Psoas muscle (tissue), 8 donors: ENCODE measurements at places on chromosomes 13 and 19. TPM values are rescaled to one million over a fixed set of nuclear protein-coding genes. Genes with fewer than 3 reads are reported as not detected.
A peak's percentile ranks its signal among the peaks of the same experiment; 100 is the strongest.

DNA sequence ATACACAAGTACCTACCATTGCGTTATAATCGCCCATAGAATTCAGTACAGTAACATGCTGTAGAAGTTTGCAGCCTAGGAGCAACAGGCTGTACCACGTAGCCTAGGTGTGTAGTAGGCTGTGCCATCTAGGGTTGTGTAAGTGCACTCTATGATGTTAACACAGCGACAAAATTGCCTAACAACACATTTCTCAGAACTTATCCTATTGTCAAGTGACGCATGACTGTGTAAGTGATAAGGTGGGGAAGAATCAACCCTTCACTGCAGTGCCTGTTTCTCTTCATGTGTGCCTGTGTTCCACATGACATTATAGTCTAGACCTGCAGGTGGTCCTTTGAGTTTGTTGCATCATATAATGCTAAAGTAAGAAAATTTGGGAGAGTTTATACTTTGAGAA, 94.0 kb downstream of the PCDH9 start:
- H3K4me1 ChIP-seq = no peaks in the 10 kb centered on the region
- H3K36me3 ChIP-seq = no peaks in the 10 kb centered on the region
- no peak overlapping the region for H3K27ac ChIP-seq

DNA sequence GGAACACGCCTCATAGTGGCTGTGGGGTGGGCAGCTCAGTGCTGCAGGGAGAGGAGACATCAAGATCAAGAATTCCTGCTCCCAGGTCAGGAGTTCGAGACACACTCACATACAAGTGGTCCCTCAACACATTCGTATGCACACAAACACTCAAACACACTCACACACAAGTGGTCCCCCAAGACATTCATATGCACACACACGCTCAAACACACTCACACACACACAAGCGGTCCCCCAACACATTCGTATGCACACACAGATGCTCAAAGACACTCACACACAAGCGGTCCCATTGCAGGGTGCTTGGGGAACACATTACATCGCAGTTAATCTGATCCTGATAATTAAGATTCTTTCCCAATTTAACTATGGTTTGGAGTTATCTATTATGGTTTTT, 28.2 kb downstream of the FCGBP start:
- no peaks in the 10 kb centered on the region for H3K4me1 ChIP-seq
- no peak for DNase-seq
- no peak overlapping the region for H3K4me3 ChIP-seq
- no peaks in the 10 kb centered on the region for H3K27me3 ChIP-seq
- H3K27ac ChIP-seq = no peak overlapping the region
- no peaks in the 10 kb centered on the region for H3K36me3 ChIP-seq

- no peak overlapping the region for H3K4me3 ChIP-seq
- H3K27me3 ChIP-seq = no peaks in the 10 kb centered on the region
- DNase-seq = no peak
- no peaks in the 10 kb centered on the region for H3K36me3 ChIP-seq
Measured at GRCh38 chr13:30720172-30720869, 15.0 kb upstream of the ALOX5AP start.

GRCh38 chr13:114099191-114099590, 33.2 kb downstream of the RASA3 start:
- peak; percentile 89 for DNase-seq
- peak overlapping the region; percentile 32 for H3K4me3 ChIP-seq
- peaks cover 37% of the 10 kb centered on the region for H3K4me1 ChIP-seq
- H3K27ac ChIP-seq = peak overlapping the region; percentile 39
- no peaks in the 10 kb centered on the region for H3K36me3 ChIP-seq

DNA sequence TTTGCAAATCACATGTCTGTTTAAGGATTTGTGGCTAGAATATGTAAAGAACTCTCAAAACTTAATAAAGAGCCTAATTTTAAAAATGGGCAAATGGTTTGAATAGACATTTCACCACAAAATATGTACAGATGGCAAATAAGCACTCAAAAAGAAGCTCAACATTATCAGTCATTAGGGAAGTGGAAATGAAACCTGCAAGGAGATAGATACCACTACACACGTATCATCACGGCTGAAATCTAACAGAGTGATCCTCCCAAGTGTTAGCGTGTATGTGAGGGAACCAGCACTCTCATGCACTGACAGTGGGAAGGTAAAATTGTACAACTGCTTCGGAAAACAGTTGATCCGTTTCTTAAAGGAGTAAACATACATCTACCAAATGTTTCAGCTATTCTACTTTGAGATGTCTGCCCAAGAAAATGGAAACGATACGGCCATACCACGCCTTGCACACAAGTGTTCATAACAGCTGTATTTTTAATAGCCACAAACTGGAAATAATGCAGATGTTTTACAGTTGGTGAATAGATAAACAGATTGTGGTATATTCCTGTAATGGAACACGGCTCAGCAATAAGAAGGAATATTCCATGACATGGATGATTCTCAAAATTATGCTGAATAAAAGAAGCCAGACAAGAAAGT, 14.5 kb downstream of the ARHGEF7 start:
- no peaks in the 10 kb centered on the region for H3K36me3 ChIP-seq
- H3K27ac ChIP-seq = no peak overlapping the region
- no peak for DNase-seq
- H3K27me3 ChIP-seq = no peaks in the 10 kb centered on the region
- H3K4me1 ChIP-seq = peaks cover 12% of the 10 kb centered on the region

- no peaks in the 10 kb centered on the region for H3K36me3 ChIP-seq
- no peak for DNase-seq
- peaks cover 4% of the 10 kb centered on the region for H3K27me3 ChIP-seq
Measured at GRCh38 chr19:13537454-13537853, 31.2 kb upstream of the CACNA1A start.

DNA sequence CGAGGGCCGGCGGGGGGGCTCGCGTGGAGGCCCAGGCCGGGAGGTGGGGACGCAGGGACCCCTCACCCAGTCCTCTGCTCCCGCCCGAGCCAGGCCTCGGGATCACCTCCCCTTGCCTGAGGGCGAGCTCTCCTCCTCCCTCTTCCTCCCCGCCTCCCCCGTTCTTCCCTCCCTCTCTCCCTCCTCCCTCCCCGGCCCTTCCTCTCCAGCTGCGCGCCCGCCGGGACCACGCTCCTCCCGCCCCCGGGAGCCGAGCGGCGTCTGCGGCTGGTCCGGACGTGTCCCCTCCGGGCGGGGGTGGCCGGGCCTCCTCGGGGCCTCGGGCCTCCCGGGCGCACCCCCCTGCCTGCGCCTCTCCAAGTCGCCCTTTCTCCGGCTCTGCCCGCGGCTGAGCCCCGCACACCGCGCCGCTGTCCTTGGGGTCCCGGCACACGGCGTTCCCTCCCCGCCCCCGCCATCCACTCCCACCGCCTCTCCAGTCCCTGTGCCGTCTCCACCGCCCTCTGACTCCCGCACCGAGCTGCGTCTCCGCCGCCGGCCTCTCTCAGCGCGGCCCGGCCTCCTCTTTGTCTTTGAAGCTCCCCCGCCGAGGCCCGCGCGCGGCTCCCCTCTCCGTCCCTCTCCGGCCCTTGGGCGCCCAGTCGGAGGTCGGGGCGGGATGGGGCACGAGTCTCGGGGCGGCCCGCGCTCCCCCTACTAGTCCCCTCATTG, 5.7 kb downstream of the SOX1 start:
- no peaks in the 10 kb centered on the region for H3K4me1 ChIP-seq
- H3K36me3 ChIP-seq = no peaks in the 10 kb centered on the region
- H3K27ac ChIP-seq = no peak overlapping the region
- peak overlapping the region; percentile 41 for H3K4me3 ChIP-seq
- no peak for DNase-seq

DNA sequence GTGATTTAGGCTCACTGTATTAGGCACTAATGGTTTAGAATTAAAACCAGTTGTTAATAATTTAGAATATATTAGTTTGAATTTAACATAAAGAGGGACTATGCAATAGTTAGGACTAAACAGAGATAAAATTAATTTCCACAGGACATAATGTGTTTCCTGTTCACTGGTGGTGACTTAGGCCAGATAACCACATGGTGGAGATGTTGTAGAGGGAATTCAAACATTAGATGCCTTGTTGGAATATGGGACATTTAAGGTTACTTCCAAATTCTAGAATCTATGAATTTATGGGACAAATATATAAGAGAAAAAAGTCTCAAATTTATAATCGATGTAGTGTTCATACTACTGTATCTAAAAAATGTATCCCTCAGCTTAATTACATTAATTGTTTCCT, 615.5 kb upstream of the KLHL1 start:
- no peak for DNase-seq
- no peaks in the 10 kb centered on the region for H3K4me1 ChIP-seq
- no peaks in the 10 kb centered on the region for H3K27me3 ChIP-seq
- H3K27ac ChIP-seq = no peak overlapping the region

GRCh38 chr19:33580026-33580644, 41.6 kb upstream of the CHST8 start:
- DNase-seq = no peak
- no peaks in the 10 kb centered on the region for H3K4me1 ChIP-seq
- peaks cover 12% of the 10 kb centered on the region for H3K27me3 ChIP-seq
- H3K36me3 ChIP-seq = no peaks in the 10 kb centered on the region
- H3K27ac ChIP-seq = no peak overlapping the region

KLK2 gene
- total RNA-seq = not detected
